CD8-positive, alpha-beta T cell (primary cell): ENCODE measurements at places on chromosomes 2 and 18. TPM values are rescaled to one million over a fixed set of nuclear protein-coding genes. Genes with fewer than 3 reads are reported as not detected.

The DQX1 gene
- total RNA-seq, result 0.17 TPM

The SLC9A2 gene
- not detected for total RNA-seq

The HDHD2 gene
- 6.8 TPM for total RNA-seq

The HSBP1L1 gene
- 19.0 TPM for total RNA-seq

The MOGAT1 gene
- not detected for total RNA-seq

The UGT1A5 gene
- total RNA-seq, result not detected
